HT-29 (cell line): ENCODE measurements at places on chromosomes 11 and 22. TPM values are rescaled to one million over a fixed set of nuclear protein-coding genes. Genes with fewer than 3 reads are reported as not detected.

The CST6 gene
- total RNA-seq: 23.0 and 27.2 TPM in 2 replicates

The ZBTB16 gene
- not detected in 2 replicates for total RNA-seq

The FOLR2 gene
- total RNA-seq: not detected in 2 replicates

The WNT11 gene
- 67.7 and 78.8 TPM in 2 replicates for total RNA-seq

The MAPK8IP2 gene
- not detected in 2 replicates for total RNA-seq

- DNase-seq: no peak
These were observed 844.8 kb upstream of the CHORDC1 start for GRCh38 chr11:91067666-91068065.

- DNase-seq: no peak
These were observed 4.8 kb downstream of the OR6A2 start for GRCh38 chr11:6794639-6795038.

- no peak for DNase-seq
These were observed 689.9 kb upstream of the CCDC90B start for GRCh38 chr11:83976086-83976485.

DNA sequence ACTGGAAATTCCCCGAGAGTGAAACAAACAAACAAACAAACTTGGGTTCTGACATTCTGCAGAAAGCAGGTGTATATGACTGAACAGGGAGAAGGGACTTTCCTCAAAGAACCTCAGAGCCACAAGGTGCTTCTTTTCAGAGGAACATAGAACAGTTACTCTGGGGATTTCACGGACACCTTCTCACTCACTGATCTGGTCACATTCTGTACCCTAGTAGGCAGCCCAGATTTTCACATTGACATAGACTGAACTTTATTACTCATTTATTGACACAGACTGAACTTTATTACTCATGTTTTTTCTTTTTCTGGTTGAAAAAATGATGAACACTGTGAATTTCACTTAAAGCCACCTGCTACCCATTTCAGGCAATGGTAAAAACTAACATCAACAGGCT, 263.0 kb downstream of the OPCML start:
- no peak for DNase-seq

DNA sequence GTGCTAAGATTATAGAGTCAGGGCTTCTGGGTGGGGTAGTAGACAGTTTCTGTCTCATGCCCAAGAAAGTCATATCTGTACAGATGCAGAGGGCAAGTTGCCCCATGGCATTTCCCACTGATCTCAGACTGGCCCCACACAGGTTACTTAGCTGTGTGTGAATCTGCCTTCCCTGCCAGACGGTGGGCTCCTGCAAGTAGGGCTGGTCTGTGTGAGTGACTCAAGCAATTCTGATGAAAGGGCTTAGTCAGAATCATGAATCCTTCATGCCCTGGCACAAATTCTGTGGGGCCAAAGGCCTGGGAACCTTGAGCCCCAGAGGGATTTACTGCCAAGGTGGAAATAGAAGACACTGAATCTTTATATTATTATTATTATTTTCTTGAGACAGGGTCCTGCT, 30.4 kb downstream of the USH1C start:
- no peak for DNase-seq
